ENCODE measurements at places on chromosomes 3 and 15.

GRCh38 chr3:187741403-187742350 lies 3.6 kb downstream of the BCL6 start:
- DNase-seq: no peak

GRCh38 chr3:156160647-156161046 lies 40.3 kb downstream of the KCNAB1 start:
- DNase-seq: no peak

- no peak for DNase-seq
These were observed 6.9 kb upstream of the HOMER2 start for GRCh38 chr15:82959423-82959822.

- no peak for DNase-seq
These were observed 72.7 kb upstream of the LRTM1 start for GRCh38 chr3:55000546-55000945.

DNA sequence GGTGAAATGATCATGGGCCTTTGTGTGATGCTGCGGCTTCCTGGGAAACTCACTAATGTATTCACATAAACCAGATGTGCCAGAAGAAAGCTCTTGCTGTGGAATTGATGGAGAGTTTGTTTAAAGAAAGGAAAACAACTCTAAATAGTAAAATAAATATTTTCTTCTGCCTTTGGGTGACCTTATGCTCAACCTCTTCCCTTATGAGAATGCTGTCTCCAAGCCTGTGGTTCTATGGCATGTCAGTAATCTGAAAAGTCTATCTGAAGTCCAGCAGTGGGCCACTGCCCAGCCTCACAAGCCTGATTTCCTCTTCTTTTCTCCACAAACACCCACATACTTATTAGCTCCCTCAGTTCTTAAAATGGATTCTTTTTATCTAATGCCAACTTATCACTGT lies 49.9 kb upstream of the PHLDB2 start:
- DNase-seq: no peak

- DNase-seq: no peak
These were observed 73.6 kb upstream of the ACAD9 start for GRCh38 chr3:128805772-128806171.

DNA sequence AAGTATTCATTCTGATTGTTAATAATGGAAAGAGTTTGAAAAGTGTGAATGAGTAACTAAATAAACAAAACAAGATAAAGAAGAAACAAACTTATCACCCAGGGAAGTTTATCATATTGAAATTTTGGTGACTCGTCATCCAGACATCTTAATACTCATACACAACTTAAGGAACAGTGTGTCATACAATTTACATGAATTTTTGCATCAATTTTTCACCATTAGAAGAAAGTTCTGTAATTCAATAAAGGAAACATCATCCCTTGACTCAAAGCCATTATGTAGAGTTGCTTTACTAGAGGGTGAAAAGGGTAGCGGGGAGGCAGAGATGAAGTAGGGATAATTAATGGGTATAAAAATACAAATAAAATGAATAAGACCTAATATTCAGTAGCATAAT lies 536.2 kb downstream of the GRM7 start:
- DNase-seq: no peak

- no peak for DNase-seq
These were observed 50.9 kb downstream of the MAGEF1 start for GRCh38 chr3:184660931-184661330.

DNA sequence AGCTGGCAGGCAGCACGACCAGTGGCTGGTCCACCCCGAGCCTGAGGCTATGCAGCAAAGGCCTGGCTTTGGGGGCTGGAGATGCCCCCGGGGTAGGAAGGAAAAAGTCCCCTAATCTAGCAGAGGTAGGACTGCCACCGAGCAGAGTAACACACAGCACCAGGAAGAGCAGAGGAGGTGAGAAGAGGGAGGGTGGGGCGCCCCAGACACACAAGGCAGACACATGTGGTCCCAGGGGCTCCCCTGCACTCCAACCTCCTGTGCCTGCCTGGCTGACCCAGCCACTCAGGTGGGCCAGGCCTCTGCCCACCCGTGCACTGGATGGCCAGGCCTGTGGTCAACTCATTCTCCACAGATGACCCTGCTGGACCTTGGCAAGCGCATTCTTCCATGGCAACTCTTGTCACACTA lies 112.4 kb downstream of the ADCY5 start:
- DNase-seq: no peak

- DNase-seq: peak; percentile 30
These were observed 569 bp upstream of the ALDH1A3 start for GRCh38 chr15:100879061-100879463.

DNA sequence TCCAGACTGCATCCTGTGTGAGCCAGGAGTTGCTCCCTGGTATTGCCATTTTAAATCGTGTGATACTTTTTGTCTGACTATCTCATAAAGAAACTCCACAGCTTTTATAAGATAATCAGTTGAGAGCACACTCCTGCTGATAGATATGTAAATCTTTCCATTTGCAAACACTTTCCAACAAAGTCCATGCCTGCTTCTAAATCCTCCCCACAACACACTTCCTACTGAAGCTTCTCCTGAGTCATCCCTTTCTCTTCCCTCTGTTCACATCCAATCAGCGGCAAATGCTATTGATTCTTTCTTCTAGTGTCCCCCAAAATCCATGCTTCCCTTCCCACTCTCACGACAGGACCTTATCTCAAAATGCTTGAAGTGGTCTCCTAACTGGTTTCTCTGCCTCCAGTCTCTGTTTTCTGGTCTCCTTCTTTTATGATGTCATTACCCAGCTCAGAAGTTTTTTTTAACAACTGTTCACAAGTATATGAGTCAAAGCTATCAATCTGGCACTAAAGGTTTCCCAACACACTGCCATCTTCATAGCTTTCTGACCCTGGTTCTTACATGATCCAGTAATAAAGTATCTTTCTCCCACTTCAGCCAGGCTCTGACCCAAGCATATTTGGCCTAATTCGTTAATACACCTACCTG lies 4.5 kb upstream of the WWTR1 start:
- no peak for DNase-seq

GRCh38 chr3:120988994-120989393 lies 81.0 kb downstream of the STXBP5L start:
- no peak for DNase-seq

GRCh38 chr3:41224120-41224806 lies 25.0 kb downstream of the CTNNB1 start:
- DNase-seq: no peak

- DNase-seq: no peak
These were observed 28.5 kb downstream of the TRIM42 start for GRCh38 chr3:140706360-140706759.

- no peak for DNase-seq
These were observed 566 bp upstream of the MKRN3 start for GRCh38 chr15:23564821-23565394.

DNA sequence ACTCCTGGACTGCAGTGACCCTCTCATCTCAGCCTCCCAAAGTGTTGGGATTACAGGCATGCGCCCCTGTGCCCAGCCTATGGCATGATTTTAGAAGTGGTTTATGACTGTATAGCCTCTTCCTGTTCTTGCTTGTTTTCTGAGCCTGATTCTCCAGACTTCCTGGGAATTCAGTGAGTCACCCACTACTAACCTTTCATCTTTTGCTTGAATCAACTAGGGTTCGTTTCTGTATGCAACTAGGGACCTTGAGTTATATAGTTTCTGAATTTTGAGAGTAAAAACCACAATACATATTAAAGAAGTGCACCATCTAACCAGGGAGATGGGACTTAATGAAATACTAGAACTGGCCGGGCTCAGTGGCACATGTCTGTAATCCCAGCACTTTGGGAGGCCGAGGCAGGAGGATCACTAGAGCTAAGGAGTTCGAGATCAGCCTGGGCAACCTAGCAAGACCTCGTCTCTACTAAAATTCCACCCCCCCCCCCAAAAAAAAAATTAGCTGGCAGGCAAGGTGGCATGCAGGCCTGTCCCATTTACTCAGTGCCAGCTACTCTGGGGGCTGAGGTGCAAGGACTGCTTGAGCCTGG lies 76.0 kb downstream of the ZNF609 start:
- DNase-seq: no peak

DNA sequence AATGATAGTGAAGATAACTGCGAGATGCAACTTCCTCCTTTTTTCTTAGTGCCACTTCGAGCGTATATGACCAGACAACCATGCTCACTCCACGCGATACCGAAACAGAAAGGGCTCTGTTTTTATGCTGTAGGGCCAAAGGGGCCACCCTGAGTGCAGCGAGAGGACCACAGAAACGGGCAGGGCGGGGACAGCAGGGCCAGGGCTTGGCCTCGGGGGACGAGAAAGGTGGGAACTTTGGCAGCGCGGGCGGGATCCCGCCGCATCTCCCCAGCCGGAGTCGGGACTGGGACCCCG lies 483 bp downstream of the VPS13C start:
- DNase-seq: peak; percentile 55

- no peak for DNase-seq
These were observed 39.1 kb downstream of the PAK2 start for GRCh38 chr3:196778755-196779154.

DNA sequence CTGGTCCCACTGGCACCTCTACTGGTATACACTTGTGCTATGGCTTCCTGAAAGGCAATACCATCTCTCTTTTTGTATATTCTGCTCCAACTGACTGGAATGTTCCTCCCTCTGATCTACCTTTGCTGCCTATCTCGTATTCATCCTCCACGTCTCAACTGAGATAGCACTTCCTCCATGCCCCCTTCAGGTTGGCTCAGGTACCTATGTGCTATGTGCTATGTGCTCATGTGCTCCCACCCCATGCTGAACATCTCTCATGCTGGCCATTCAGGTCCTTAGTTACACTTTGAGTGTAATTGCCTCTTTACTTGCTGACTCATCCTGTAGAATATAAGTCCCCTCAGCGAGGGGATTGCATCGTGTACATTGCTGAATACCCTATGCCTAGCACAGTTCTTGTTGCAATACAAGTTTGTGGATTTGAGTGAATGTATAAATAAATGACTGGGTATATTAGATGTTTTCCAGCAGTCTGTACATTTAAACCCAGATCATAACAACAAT lies 156.9 kb downstream of the SOX2 start:
- DNase-seq: no peak

DNA sequence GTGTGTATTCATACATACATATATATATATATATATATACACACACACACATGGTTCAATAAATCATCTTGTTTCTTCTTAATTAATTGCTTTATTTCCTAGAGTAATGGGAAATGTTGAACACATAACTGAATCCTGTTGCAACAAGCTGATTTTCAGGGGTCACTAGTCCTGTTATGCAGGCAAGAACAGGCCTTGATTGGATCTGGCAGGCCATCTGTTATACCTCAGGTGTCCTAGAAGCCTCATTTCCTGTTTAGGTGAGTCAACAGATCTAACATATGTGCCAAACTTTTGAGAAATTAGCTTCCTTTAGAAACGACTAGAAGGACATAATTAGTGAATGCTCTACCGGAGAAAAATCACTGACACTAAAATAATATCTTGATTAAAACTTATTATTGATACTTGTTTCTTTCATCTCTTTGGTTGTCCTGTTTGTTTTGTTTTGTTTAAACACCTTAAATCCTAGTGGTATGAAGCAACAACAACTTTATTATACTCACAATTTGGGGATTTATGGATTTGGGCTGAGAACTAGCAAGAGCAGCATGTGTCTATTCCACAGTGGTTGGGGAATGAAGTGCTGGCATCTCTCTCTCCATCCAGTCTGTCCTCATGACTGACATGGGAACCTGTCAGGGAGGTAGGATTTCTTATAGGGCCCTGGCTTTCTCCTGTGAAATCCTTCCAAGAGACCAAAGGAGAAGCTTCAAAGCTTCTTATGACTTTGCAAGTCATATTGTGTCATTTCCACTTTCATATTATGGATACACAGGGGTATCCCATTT lies 552.6 kb downstream of the NSUN3 start:
- no peak for DNase-seq

GRCh38 chr3:34213478-34213877 lies 415.0 kb downstream of the PDCD6IP start:
- no peak for DNase-seq

DNA sequence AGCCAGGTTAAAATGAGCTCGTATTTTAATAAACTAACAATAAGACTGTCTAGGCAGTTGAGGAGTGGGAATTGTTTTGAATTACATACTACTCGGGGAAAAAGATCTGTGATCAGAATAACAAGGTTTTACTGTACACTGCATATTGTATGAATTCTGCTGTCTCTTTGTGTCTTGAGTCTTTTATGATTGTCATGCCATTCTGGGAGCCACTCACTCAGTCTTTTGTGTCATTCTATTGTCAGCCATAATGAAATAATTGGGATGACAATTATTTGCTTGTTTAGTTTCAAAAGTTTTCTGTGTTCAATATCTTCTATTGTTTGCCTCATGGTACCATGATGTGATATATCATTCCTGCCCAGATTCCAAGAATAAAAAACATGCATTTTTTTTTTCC lies 339.6 kb upstream of the TBL1XR1 start:
- no peak for DNase-seq

DNA sequence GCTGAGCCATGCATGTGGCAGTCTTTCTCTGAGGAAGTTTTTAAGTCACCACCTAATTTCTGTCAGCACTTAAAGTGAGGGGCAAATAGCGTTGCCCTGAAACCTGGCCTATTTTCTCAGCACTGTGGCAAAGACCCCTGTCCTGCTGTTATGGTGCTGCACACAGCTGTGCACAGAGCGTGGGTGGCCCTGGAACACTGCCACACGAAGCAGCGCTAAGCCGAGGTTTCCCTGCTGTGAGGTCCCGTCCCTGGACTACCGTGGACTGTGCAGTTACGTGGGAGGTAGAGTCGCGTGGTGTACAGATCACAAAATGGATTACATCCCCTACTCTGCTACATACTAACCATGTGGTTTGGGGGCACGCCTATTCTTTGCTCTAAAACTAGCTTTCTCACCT lies 101.6 kb upstream of the NR2E3 start:
- no peak for DNase-seq

DNA sequence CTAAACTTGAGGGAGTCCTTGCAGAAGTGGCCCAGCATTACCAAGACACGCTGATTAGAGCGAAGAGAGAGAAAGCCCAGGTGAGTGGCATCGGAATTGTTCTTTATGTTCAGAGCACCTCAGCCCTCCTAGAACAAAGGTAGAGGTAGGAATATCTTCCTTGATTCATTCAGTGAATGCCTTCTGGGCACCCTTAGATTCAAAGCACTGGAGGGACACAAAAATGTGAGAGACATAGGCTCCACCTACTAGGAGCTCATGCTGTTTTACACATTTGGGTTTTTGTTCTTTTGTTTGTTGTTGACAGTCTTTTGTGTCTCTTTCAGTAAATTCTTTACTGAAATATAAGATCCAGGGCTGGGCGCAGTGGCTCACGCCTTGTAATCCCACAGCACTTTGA lies 68.2 kb downstream of the IQGAP1 start:
- no peak for DNase-seq

All from GM12892 (cell line).